ENCODE measurements at places on chromosomes 12 and 14.

- DNase-seq = peak; percentile 93
Observed at GRCh38 chr14:56117765-56118610, at the start of gene PELI2. PELI2 (plus strand) TSS chr14:56118411; CDS start chr14:56118661, 250 bp downstream.

DNA sequence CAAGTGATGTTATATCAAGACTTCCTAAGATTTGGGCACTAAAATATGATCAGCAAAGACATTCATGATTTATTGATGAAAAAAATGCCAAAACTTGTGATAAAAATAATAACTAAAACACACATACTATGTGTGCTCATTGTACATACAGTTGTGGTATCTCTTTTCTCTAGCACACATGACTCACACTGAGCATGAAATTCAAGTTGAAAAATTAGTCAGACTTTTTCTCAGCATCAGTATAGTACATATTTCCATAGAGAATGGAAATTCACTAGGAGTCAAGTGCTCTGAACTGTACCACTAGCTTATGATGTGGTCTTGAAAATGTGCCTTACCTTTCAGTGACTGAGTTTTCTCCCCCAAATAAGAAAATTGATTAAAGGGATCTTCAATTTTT is 471.8 kb upstream of the FLRT2 start:
- DNase-seq = no peak

- no peak for DNase-seq
Observed at GRCh38 chr14:87829543-87829942, 163.4 kb downstream of the GALC start.

GRCh38 chr12:111761706-111762105 is 5.0 kb upstream of the ALDH2 start:
- DNase-seq = no peak

DNA sequence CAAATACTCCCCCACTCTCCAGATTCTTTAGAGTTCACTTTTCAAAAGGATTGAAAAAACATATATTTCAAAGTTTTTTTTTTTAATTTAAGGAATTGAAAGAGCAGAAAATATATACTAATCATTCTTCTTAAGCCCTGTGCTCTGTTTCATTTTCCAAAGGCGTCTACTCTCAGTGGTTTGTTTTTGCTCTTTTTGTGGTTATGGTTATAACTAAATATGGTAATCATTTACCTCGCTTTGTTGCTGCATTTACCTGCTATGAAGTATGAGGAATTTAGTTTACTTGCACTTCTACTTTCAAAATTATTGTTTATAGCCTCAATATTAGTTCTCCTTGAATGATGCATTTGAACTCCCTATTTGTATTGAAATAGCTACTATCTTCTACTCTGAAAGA is 55.9 kb upstream of the LRRK2 start:
- DNase-seq = no peak

DNA sequence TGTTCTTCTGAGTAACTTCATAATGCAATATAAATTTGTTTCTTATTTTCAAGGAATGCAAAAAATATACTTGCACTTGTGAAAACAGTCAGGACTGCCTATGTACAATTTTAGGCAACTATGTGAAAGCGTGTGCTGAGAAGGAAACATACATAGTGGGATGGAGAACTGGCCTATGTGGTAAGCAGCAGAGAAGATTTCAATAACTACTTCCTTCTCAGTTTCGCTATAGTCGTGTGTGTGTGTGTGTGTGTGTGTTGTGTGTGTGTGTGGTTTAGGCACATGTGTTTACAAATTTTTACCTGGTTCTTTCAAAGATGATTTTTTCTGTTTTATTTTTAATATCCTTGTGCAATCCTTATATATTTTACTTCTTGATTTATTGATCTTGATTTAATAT is 211.8 kb downstream of the LRRK2 start:
- DNase-seq = no peak

DNA sequence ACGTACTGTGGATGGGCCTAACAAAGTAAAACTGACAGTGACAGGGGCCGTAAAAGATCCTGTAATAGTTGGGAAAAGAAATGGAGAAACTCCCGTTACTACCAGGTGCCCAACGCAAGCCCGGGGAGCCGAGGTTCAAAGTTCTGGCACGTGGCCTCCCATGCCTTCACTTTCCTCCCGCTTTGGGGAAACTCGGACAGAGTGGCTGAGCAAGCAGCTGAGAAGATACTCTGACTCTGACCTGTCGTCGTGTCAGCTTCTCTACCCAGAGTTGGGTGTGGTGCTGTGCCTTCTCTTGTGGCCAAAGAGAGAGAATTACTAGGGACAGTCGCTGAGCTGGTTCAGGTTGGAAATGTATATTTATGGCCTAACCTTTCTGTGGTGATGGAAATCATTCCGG is 1.7 kb downstream of the B4GALNT3 start:
- DNase-seq = no peak

GRCh38 chr14:103862393-103862782 is 15.0 kb upstream of the PPP1R13B start:
- no peak for DNase-seq

- DNase-seq = no peak
Observed at GRCh38 chr12:5856692-5857091, 88.4 kb downstream of the ANO2 start.

DNA sequence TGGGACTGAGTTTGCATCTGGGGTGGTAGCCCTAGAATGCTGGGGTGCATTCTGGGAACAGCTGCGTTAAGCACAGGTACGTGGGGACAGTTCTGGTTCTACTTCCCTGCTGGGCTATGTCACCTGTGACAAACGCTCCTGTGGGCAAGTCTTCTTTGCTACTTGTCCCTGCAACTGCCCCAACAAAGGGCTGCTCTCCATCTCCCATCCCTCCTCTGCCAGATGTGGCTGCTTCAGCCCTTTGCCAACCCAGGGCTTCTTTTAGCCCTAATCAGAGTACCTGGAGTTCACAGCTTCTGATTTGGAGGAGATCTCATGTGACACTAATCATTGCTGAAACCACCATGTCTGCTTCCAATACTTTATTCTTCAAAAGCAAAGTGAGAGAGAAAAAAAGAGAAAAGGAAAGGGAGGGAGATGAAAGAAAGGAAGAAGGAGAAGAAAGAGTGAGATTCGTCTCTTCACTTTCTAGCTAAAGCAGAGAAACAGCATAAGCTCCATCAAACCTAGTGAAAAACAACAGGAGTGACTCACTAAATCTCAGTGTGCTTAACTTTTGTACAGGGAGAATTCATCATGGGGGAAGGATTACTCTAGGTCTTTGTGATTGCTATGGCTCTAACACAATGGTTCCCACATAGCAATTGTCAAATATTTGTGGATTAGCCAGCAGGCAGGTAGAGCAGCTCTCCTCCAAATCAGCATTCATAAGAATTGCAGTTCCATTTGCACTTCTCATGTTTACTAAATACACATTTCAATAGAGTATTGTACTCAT is 174.8 kb downstream of the LRIG3 start:
- DNase-seq = no peak

DNA sequence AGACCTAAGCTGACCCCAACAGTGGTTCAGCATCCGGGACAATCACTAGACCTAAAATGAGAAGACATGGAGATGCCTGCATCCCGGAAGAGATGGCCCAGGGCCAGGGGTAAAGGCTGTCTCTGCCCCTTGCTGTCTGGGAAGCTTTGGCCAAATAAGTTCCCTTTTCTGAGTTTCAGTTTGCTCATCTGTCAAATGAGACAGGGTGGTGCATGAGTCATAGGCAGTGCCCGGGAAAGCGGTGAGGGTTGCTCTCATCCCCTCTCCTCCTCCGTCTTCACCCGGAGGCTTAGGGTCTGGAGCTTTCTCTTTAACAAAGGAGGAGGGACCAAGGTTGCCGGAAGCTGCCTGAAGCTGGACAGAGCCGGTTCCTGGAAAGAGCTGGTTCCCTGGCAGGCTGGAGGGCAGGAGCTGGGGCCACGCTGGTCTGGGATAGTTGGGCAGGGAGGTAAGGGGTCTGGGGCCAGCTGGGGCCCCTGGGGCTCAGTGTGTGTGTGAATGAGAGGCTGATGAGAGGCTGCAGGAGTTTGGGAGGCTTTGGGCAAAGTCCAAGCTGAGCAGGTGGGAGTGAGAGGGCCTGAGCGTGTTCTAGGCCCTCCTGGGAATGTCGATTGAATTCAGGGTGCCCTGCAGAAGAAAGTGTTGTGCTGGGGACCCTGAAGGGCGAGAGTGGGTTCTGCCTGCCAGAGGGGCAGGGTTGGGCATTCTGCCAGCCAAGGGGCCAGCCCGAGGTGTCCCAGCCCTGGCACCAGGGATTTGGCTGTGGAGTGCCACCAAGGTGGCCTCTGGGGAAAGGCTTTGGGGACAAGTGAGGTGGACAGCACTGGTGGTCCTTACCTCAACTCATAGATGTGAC is at the start of gene SDSL:
SDSL (plus strand) TSS at position 351 of the 856 bp plus-strand sequence. CDS start 5,603 bp downstream, outside the sequence.
- peak; percentile 82 for DNase-seq

DNA sequence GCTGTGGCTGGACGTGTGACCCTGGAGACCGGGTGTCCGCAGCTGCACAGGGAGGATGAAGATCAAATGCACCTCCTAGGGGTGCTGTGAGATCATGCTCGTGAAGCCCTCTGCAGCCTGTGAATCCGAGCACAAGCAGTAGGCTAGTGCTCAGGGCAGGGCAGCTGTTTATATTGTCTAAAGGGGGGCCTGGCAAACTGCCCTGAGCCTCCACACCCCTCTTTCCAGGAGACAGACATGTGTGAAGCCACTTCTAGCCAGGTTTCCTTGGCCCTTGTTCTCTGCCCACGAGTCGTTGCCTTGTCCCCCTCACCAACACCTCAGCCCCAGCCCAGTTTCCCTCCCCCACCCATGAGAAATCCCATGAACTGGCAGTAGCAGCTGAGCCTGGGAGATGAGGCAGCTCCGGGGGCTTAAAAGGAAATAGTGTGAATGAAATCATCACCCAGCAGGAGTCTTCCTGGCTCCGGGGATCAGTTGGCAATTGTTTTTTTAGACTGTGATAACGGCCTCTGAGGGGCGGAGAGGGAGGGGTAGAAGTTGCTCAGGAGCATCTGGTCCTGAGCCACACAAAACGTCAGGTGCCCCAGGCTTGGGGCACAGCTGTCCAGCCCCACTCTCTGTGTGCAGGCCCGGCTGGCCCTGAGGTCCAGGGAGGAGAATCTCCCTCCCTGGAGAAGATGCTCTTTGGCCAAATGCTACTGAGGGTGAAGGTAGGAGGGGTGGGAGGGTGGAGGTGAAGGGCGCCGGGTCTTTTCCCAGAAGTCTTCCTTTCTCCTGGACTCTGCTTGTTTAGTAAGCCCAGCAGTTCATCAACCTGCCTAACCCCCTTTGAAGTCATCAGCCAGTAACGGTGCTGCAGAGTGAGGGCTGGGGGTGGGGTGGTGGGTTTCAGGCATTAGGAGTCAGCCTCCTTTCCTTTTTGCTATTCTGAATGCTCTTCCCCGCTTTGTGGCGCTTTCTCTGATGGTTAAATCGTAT is 4.0 kb downstream of the FGF6 start:
- DNase-seq = no peak

DNA sequence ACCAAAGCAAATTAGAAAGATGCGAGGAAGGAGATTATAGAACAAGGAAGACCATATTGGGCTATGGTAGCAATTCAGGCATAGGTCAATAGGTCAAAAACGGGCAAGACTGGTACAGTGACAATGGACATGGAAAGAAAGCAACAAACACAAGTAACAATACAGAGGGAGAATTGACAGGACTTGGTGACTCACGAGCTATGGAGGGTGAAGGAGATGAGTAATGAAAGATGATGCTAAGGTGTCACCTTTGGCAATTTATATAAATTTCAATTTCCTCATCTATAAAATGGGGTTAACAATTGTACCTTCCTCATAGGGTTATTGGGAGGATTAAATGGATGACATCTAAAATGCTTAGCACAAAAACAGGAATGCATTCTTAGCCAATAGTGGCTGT is 15.1 kb upstream of the DUSP16 start:
- DNase-seq = no peak

DNA sequence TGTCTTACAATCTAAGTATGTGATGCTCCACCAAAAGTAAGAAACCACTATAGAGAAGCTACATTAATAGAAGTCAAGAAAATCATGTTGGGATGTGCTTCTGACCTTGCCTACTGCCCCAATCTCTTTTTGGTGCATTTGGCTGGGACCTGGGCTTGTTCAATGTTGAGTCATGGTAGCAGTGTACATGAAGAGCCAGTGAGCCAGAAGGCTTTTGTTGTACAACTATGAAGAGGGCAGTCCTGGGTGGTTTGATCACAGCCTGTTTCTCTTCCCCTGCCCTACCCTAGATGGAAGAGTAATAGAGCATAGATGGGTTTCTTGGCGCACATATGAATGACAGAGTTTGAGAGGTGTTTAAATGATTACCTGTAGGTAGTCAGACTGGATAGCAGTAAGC is 56.4 kb downstream of the UBR7 start:
- DNase-seq = no peak

All from aorta (tissue), 5 donors.